ENCODE measurements at places on chromosomes 2 and 18.

GRCh38 chr2:147867050-147867449 is 22.2 kb downstream of the ACVR2A start:
- DNase-seq: no peak

- no peak for DNase-seq
Observed at GRCh38 chr2:200324362-200324761, 17.9 kb downstream of the SPATS2L start.

DNA sequence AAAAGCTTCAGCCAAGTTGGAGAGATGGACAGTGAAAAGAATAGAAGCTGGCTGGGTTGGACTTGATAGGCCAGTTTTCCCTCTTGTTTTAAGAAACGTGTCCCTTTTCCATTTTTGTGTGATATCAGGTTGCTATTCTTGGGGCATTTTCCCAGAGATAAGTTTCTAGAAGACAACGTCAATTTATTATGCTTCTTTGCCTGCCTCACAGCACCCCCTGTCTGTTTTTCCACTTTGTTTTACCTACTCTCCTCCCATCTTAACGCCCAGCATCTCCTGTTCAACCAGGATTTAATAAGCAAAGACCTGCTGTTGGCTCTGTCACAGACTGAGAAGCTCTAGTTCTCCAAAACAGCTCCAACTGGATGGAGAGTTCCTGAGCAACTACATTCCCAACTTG is 317.8 kb upstream of the ZNF521 start:
- no peak for DNase-seq

DNA sequence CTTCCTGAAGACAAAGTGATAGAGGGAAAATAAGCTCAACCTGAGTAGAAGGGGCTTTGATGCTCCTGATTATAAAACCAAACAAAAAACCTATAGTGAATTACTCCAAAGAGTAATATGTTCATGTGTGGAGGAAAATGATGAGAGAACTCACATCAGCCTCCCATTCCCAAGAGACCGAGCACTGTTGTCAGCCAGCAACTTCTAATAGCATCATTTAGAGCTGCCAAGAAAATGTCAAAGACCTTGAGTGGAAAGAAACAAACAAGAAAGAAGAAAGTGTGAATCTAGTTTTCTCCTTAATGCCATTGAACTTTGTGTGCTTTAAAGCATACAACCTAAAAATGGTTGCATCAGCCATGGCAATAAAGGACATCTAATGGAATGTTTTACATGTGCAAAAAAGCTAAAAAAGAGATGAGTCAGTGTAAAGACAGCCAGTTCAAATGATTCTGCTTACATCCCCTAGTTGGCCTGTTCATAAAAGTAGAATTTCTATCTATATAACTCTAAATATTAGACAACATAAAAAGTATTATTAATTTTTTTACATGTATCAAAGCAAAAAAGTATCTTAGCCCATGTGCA is 1066.2 kb downstream of the TDRD15 start:
- DNase-seq: no peak

DNA sequence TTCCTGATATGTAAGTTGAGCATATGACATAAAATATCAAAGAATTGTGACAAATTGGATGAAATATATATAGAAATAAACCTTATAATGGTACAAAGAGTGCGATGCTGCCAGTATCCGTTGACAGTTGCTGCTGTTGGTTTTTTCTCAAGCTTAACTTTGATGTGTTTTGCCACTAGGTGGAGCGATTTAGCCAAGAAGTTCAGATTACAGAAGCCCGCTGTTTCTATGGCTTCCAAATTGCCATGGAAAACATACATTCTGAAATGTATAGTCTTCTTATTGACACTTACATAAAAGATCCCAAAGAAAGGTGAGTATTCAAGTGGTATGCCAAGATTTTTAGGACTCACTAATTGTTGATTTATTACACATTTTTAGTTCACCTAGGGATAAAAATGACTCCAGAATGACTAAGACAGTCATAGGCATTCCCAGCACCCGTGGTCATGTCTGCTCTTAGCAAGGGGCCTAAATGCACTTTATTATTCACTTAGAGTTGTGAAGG is 2.1 kb downstream of the RRM2 start:
- no peak for DNase-seq

DNA sequence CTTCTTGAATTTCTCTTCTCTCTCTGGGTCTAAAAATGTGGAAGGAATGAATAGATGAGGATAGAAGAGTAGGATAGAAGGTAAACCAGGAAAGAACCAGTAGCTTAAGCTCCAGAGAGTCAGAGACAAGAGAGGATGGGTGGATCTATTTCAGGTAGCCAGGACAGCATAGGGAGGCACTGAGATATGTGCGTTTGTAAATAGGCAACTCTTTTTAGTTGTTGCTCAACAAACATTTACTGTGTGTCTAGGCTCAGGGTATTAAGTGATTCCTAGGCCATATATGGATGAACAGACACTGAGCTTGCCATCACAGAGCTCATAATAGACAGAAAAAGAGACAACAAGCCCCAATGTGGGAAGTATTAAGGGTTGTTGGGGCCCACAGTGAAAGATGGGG is 160.5 kb downstream of the NAPG start:
- DNase-seq: no peak

DNA sequence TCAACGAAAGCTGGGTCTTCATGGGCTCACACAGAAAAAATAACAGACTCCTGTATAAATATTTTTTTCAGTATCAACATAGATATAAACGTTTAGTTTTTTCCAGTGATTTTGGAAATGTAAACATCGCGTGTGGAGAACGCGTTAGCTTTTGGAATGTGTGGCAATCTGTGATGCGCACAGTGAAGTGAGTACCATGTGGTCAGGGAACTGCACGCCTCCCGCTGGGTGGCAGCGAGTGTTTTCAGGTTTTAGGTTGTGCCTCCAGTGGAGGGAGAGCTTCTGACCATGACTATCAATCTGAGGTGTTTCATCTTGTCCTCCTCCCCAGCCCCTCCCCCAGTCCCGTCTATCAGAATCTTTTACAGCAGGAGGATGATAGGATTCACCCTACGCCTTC is 127.8 kb downstream of the ARHGAP28 start:
- DNase-seq: no peak

- no peak for DNase-seq
Observed at GRCh38 chr18:34651586-34652369, 58.3 kb upstream of the DTNA start.

DNA sequence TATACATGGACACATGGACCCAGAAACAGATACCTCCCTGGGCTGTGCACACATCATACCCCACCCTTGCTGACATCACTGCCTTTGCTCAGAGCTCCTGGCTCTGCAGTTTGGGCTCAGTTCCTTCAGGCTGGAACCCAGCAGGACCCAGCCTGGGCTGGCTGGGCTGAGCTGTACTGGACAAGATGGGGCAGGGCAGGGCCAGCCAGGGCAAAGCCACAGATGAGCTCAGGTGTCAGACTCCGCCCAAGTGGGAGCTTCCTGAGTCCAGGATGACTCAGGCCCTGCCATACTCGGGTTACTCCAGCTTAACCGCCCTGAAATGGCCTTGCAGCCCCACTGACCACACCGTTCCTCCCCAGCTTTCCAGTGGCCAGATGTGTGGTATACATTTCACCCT is 284.9 kb downstream of the OSR1 start:
- no peak for DNase-seq

- DNase-seq: no peak
Observed at GRCh38 chr18:49364821-49365220, 95.6 kb downstream of the DYM start.

DNA sequence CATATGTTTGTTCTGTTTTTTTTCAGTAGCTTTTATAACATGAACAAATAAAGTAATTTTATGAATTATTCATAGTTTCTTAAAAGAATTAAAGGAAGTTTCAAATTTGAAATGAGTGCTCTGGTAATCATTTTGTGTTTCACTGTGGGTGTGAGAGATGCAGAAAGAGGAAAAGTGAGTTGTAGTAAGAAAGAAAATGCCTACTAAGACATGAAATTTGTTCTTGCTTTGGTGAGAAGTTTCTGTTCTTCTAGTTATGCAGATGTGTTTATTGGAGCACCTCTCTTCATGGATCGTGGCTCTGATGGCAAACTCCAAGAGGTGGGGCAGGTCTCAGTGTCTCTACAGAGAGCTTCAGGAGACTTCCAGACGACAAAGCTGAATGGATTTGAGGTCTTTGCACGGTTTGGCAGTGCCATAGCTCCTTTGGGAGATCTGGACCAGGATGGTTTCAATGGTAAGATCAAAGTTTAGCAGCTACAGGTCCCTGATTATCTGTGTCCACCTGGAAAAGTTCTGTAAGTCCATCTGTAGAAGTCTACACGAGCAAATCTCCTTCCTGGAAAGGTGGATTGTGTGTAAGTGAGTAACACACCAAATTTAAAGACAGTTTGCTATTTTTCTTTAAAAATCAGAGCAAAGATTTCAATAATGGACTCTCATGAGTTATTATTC is 51.4 kb downstream of the ITGAV start:
- no peak for DNase-seq

DNA sequence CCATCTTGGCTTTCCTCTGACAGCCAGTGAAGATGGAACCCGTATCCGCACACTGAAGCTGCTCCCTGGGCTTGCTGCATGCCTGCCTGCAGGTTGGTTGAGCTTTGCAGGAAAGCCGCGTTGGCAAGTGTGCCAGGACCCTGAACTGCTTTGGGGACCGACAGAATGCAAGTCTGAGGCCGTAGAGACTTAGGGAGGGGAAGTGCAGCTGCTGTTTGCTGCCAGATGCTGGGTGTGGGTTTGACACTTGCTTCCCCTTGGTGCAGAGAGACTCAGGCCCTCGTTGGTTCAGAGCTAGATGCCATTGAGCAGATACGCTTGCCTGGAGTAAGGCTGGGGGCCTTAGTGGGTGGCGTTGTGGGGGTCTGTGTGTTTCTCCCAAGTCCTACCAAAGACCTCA is 13.1 kb upstream of the PHLPP1 start:
- DNase-seq: no peak

- no peak for DNase-seq
Observed at GRCh38 chr18:1103537-1103936, 198.9 kb downstream of the ADCYAP1 start.

DNA sequence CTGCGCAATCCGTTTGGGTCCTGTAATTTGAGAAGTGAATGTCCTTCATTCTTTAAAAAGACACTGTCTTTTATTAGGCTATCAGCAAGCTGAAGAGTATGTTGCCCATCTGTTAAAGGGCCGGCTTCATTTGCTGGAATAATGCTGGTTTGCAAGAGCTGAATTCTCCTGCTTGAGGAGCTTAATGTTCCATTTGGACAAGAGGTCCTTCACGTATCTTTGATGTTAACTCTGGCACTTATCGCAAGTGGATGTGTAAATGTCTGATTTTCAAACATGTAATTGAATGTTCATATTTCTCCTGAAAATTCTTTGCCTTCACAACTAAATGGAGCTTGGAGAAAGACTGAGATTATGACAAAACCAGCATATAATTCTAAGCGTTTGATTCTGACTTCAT is 280.8 kb upstream of the NRP2 start:
- no peak for DNase-seq

DNA sequence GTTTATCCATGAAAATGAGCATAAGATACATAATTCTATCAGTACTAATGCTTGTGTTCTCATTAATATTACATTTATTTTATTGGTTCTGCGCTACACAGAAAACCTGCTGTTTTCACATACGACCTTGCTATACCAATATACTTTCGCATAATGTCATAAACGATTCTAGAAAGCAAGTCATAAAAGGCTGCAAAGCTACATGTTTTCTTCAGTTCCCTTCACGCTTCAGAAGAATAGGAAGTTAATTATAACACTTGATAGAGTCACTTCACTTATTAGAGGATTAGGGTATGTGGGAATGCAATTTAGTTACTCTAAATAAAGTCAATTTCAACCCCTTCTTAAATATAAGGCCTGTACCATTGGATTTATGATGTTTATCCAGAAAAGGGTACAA is 29.0 kb downstream of the PSME4 start:
- no peak for DNase-seq

- DNase-seq: no peak
Observed at GRCh38 chr2:218536804-218537494, 31.2 kb downstream of the USP37 start.

DNA sequence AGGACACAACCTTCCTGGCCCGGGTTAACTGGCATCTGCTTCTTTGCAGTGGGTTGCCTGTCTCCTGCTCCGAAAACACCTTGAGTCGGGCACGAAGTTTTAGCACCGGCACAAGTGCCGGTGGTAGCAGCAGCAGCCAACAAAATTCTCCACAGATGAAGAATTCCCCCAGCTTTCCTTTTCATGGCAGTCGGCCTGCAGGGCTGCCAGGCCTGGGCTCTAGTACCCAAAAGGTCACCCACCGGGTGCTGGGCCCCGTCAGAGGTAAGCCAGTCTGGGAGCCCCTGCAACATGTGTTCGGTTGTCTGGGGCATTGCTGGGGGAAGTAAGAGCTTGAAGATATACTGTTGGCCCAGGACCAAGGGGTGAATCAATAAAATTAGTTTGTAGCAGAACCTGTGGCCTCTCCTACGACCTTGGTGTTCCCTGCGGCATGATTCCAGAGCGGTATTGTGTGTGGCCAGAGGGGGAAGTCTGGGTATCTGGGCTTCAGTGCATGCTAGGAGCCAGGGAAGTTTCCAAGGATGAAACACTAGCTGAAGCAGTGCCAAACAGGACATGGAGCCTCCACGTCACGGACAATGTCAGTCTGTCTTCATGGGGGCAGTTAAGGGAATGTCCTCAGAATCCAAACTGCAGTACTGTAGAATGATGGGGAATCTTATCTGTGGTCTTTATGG is 7.8 kb downstream of the AGBL5 start:
- no peak for DNase-seq

- DNase-seq: no peak
Observed at GRCh38 chr2:62034715-62035114, 129.2 kb downstream of the COMMD1 start.

DNA sequence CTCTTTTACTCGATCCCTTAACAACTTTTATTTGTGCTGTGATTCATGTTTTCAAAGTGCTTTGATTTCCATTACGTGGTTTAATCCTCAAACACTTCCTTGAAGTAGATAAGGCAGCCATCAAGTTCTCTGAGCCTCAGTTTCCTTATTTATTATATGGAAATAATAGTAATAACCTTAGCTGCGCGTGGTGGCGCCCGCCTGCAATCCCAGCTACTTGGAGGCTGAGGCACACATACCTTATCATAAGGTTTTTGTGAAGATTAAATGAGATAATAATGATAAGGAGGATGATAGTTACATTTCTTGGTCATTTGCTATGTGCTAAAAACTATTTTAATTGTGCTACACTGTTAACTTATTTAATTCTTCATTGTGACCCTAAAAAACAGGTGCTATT is 305.7 kb downstream of the NRXN1 start:
- no peak for DNase-seq

GRCh38 chr2:189261916-189262315 is 82.4 kb upstream of the COL5A2 start:
- no peak for DNase-seq

GRCh38 chr2:222842491-222843174 is 18.2 kb upstream of the ACSL3 start:
- DNase-seq: no peak

- no peak for DNase-seq
Observed at GRCh38 chr2:213219816-213220215, 64.4 kb upstream of the SPAG16 start.

GRCh38 chr2:132270981-132271546 is 109.3 kb upstream of the ANKRD30BL start:
- no peak for DNase-seq
